ENCODE measurements at places on chromosomes 2 and 18. TPM values are rescaled to one million over a fixed set of nuclear protein-coding genes. Genes with fewer than 3 reads are reported as not detected.

Gene SCYGR2
- total RNA-seq, result not detected

Gene CTAGE1
- 0.12 TPM for total RNA-seq

Gene NYAP2
- total RNA-seq, result not detected

Gene SNX17
- total RNA-seq, result 136 TPM

Gene ENOSF1
- total RNA-seq, result 49.7 TPM

Gene SLC38A11
- not detected for total RNA-seq

Gene RAX
- total RNA-seq, result not detected

Data from aortic smooth muscle cell (primary cell).